ENCODE measurements at places on chromosomes 1 and 21.

- peak; percentile 75 for DNase-seq
These were observed 24.0 kb upstream of the CDK18 start for GRCh38 chr1:205480349-205480985.

DNA sequence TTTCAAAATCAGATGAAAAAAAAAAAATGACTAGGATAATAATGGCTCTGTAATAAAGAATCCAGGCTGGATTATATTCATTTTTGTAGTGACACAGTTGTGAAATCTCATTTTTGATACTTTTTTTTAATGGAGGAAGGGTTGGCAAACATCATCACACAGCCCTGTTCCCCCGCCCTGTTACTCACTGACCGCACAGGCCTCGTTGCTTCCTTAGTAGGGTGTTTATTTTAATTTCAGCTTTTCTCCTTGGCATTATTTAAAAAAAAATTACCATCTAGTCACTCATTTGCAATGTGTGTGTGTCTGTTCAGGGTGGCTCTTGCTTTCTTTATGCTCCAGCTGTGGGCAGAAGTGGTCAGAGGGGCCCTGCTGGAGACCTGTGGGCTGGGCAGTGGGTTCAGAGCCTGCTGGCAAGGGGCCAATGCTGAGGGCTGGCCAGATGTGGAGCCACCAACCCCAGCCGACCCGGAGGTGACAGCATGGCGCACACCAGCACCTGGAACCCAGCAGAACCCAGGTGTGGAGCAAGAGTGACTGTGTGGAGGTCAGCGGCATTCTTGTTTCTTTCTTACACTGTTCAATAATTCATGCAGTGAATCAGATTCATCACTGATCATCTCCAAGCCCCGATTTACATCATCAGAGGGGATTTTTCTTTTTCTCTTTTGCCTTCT, 44.6 kb downstream of the ZSCAN20 start:
- no peak for DNase-seq

DNA sequence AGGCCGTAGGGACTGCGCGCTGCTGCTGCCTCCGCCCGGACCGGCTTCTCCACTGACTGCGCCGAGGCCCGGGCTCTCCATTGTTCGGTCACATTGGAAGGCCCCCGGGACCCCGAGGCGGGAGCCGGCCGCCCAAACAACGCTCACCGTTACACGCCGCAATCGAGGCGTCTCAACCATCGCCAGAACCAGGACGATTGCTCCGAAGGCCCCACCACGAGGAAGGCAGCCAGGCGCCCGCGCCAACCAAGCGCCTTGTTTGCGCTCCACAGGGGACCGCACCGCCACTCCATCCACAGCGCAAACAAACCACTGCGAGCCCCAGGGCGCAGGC, 595 bp downstream of the GLUL start:
- no peak for DNase-seq

DNA sequence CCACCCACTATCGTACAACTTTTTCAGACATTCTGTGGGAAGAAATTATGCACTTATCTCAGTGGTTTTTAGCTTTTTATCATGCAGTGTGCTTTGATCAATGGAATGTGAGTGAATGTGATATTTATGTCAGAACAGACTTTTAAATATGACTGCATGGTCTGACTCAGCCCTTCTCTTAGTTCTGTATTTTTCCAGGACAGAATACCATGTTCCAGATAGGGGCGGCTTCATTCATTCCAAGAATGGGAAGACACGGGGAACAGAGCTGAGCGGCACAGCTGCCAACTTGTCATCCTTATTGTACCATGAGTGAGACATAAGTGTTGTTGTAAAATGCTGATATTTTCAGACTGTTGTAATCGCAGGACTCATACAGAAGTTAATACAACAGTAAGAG, 214.6 kb upstream of the NCAM2 start:
- no peak for DNase-seq

- DNase-seq, result no peak
These were observed 34.0 kb downstream of the FH start for GRCh38 chr1:241485554-241485992.

GRCh38 chr1:8094481-8095241, 68.6 kb upstream of the ERRFI1 start:
- DNase-seq, result no peak

- DNase-seq, result no peak
These were observed at the start of gene TINAGL1 for GRCh38 chr1:31576201-31576669. TSS of gene TINAGL1 (plus strand) at chr1:31576515. CDS start at chr1:31577149, 634 bp downstream.

GRCh38 chr1:94719926-94720793, 100.0 kb upstream of the SLC44A3 start:
- DNase-seq, result peak; percentile 18

- DNase-seq, result no peak
These were observed 64.4 kb upstream of the LAPTM5 start for GRCh38 chr1:30822006-30822405.

DNA sequence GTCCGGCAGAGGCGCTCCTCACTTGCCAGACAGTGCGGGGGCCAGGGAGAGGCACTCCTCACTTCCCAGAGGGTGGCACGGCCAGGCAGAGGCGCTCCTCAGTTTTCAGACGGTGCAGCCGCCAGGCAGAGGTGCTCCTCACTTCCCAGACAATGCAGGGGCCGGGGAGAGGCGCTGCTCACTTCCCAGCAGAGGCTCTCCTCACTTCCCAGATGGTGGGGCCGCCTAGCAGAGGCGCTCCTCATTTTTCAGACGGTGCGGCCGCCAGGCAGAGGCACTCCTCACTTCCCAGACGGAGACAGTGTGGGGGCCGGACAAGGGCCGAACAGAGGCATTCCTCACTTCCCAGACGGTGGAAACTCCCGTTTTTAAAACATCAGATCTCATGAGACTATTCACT, 238.4 kb upstream of the CACYBP start:
- no peak for DNase-seq

DNA sequence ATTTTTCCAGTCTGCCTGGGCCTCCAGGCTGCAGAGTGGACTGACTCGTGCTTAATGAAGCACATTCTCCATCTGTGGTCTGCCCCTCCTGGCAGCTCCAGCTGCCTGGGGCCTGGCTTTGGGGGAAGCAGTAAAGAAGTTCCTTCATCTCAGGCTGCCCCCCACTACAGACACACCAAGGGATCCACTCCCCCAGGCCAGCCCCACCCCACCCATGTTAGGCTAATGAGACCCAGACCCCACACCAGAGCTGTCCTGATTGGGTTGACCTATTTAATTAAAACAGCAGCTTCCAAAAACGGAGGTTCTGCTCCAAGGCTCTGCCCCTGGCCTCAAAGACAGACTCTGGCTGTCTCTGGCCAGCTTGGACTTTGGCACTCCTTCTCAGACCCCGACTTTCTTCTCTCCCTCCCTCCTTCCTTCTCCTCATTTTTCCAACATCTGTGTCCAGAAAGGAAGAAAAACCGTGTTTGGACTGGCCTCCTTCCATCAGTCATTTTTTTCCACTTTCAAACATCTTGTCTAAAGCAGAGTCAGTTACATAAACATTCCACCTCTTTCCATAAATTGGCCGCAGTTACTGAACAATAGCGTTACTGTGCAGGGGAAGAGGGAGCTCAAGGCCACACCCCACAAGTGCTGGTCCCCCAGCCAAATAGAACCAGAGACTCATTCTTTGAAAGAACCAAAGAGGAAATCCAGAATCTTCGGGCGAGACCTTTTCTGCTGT, 29.7 kb downstream of the SERTAD4 start:
- DNase-seq, result no peak

GRCh38 chr1:154843636-154844296, 26.3 kb downstream of the KCNN3 start:
- no peak for DNase-seq

DNA sequence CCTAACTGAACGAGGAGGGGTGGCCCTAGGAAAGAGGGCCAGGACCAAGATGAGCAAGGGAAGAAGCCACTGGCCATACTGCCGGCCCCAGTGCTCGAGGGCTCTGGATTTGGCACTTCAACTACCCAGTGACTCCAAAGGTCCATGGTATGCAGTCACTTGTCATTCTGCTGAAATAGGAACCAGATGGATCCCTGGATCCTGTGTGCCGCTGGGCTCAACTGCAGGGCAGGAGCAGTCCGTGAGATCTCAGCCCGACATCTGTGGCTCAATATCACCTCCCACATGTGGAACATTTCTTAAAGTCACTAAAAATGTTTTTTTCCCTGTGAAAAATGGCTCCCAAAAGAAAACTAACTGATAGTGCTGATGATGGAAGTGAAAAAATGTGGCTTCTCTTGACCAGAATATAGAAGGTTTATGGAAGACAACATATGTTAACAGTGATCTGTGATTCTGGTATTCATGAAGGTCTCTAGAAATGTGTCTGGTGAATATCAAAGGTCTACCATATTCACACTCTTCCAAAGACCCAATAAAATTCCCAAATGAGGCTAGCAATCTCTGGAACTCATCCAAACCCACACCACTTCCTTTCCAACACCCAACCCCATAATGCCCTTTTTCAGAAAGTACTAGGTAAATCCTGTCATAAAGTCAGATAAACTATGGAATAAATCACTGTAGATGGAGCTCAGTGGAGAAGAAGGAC, 24.1 kb downstream of the PAFAH2 start:
- no peak for DNase-seq

DNA sequence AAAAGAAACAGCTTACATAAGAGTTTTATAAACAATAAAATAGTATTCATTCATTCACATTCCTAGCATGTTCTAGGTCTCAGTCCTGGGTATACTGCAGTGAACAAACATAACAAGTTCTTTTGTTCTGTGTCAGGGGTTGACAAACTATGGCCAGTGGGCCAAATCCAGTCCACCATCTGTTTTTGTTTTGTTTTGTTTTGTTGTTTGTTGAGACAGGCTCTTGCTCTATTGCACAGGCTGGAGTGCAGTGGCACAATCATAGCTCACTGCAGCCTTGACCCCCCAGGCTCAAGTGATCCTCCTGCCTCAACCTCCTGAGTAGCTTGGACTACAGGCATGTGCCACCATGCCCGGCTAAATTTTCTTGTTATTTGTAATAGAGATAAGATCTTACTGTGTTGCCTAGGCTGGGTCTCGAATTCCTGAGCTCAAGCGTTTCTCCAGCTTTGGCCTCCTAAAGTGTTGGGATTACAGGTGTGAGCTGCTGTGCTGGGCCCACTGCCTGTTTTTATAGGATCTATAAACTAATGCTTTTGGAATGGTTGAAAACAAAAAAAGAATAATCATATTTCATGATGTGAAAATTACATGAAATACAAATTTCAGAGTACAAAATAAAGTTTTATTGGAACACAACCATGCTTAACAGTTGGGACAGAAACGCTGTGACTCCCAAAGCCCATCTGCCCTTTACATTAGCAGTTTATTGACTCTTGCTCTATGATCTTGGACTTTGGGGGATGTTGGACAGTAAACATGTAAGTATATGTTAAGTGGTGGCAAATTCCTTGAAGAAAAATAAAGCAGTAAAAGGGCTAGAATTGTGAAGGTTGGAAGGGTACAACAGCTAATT, 17.9 kb downstream of the CAPZA1 start:
- no peak for DNase-seq

- no peak for DNase-seq
These were observed 1809.6 kb downstream of the BRINP3 start for GRCh38 chr1:188668083-188668482.

DNA sequence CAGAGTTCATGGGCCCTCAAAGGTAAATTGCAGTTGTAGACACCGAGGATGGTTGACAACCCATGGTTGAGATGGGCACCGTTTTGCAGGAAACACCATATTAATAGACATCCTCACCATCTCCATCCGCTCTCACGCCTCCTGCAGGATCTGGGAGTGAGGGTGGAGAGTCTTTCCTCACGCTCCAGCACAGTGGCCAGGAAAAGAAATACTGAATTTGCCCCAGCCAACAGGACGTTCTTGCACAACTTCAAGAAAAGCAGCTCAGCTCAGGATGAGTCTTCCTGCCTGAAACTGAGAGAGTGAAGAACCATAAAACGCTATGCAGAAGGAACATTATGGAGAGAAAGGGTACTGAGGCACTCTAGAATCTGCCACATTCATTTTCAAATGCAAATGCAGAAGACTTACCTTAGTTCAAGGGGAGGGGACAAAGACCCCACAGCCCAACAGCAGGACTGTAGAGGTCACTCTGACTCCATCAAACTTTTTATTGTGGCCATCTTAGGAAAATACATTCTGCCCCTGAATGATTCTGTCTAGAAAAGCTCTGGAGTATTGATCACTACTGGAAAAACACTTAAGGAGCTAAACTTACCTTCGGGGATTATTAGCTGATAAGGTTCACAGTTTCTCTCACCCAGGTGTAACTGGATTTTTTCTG, 9.3 kb downstream of the SLAMF8 start:
- DNase-seq, result no peak

DNA sequence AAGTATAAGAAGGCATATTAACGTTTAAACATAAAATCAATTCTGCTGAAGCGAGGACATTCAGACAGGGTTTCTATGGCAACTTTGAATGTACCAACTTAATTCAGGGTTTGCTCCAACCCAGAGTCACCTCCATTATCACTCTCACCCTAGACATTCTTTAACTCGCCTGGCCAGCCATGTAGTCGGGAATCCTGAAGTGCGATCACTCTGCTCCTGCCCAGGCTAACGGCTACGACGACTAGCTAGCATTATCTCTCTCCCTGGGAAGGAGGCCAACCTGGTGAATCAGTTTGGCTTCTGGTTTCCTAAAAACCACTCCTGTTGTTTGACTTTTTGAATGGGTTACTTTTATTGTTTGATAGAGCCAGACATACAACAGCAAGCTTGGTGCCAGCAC, 38.9 kb upstream of the ZBTB18 start:
- DNase-seq, result no peak

- DNase-seq, result peak; percentile 22
These were observed 2.9 kb upstream of the CD46 start for GRCh38 chr1:207748737-207749528.

- no peak for DNase-seq
These were observed 1.6 kb upstream of the KCND3 start for GRCh38 chr1:111990878-111991718.

- DNase-seq, result no peak
These were observed 120.6 kb upstream of the IFFO2 start for GRCh38 chr1:19076841-19077616.

Measured in CD4-positive, alpha-beta T cell treated with Interleukin-21 for 1 hour (primary cell).